ENCODE measurements at places on chromosomes 11 and 22.

GRCh38 chr22:28424427-28425080 lies 255.1 kb downstream of the TTC28 start:
- DNase-seq, result no peak

- DNase-seq, result peak; percentile 49
Measured at GRCh38 chr22:30717331-30717921, 22.8 kb downstream of the OSBP2 start.

GRCh38 chr11:119363851-119364590 lies 17.5 kb downstream of the USP2 start:
- no peak for DNase-seq

GRCh38 chr11:62602141-62603071 lies 741 bp upstream of the MTA2 start:
- no peak for DNase-seq

DNA sequence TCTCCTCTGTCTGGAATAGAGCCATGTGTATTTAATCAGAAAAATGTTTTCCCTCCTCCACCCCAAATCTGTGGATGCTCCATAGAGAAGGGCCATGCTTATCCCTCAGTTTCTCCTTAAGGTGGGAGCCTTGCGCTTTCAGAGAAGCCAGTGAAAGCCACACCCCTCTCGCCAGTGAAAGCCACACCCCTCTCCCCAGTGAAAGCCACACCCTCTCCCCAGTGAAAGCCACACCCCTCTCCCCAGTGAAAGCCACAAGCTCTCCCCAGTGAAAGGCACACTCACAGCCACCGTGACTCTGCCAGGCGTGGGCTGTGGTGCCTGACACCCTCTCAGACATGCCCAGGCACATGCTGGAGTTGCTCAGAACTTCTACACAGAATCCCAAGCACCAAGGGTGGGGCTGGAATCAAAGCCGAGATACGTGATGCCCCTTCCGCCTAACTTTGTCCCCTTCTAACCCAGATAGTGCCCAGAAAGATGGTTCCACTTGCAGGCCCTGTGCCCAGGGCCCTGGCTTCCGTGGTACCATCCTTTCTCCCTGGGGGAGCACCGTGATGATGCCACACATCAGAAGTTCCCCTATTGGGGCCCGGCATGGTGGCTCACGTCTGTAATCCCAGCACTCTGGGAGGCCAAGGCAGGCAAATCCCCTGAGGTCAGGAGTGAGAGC lies 16.5 kb upstream of the PRR5 start:
- no peak for DNase-seq

DNA sequence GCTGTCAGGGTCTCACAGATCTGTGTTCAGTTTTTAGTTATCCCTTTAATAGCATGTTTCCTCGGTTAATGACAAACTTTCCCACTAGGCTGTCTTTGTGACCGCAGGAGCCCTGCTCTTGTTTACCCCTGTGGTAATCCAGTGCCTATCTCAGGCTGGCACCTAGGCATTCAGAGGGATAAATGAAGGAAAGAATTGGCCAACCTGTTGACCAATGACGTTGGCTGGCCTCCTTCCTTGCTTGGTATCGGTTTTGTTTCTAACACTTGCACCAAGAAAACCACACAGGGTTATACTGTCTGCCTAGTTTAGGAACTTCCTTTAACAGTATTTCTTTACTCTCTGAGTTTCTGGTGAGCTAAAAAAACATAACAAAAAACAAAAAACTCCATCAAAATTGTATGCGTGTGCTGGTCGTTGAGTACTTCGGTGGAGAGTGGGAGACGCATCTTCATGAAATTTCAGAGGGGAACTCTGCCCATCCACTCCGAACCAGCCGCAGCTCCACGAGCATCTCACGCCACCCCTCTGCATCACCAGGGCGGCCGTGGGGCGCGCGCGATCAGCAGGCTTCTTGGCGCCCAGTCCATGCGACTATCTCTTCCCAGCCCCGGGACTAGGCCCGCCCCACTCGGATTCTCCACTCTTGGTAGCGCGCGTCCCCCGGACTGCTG lies 563 bp upstream of the ENDOD1 start:
- no peak for DNase-seq

DNA sequence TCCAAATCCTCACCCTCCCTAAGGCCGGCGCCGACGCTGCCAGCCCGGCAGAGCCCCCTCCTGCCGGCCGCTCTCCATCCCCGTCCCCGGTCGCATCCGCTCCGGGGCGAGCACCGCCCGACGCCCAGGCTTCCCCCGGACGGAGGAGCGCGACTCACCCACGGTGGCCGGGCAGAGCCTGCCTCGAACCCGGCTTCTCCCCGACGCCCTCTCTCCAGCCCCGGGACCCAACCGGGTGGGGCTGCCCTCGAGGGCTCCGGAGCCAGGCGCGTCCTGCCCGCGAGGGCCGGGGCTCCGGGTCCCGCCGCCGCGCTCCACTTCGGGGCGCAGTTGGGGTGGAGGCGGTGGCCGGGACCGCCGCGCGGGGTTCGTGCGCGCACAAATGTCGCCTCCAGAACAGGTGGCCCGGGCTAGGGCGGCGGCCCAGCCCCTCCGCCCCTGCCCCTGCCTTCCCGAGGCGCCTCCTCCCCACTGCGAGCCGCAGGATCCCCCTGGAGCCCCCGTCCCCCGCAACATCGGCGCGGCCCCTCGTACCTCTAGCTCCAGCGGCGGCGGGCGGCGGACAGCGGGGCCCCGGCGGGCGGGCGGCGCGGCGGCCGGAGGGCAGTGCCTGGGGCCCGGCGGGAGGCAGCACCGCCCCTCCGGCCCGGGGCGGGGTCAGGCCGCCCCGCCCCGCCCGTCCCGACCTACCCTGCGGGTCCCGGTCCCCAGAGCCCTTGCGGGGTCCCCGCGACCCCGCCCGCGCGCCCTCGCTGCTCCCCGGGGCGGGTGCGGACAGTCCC lies at the start of gene A4GALT:
Gene A4GALT (minus strand): TSS at position 608 of the 782 bp plus-strand sequence. CDS start 26,919 bp downstream, outside the sequence.
- no peak for DNase-seq

GRCh38 chr11:34207487-34208180 lies 102.2 kb downstream of the NAT10 start:
- no peak for DNase-seq

DNA sequence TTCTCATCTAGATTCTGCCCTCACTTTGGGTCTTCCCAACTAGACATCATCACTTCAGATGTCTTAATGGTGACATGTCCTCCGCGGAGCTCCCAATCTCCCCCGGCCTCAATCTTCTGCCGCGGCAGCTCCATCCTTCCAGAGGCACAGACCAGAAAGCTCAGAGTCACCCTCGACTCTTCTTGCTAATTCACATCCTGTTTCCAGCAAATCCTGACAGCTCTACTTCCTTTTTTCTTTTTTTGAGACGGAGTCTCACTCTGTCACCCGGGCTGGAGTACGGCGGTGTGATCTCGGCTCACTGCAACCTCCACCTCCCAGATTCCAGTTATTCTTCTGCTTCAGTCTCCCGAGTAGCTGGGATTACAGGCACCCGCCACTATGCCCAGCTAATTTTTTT lies 54.5 kb downstream of the CACNG2 start:
- DNase-seq, result no peak

GRCh38 chr11:15124528-15124927 lies 9.8 kb downstream of the INSC start:
- no peak for DNase-seq

DNA sequence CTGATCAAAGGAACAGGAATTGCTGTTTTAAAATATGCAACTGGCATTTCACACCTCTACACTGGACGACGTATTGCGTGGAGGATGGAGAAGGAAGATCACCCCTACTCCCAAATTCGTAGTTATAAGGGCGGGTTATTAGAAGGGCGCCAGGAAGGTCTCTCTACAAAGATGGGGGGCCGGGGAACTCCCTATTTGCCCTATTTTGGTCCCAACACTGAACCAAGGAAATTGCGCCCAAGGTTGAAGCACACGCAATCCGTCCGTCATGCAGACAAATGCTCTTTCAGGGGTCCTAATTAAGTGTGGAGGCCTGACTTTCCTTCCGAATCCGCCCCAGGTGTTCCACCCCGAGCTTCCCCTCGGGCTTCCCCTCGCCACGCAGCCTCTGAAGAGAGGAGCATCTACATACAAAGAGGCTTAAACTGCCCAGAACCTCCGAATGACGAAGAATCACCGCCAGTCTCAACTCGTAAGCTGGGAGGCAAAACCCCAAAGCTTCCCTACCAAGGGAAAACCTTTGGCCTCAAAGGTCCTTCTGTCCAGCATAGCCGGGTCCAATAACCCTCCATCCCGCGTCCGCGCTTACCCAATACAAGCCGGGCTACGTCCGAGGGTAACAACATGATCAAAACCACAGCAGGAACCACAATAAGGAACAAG lies 396 bp downstream of the NPAT start:
- no peak for DNase-seq

GRCh38 chr22:34416022-34416860 lies 496.0 kb upstream of the LARGE1 start:
- no peak for DNase-seq

GRCh38 chr22:31621507-31622124 lies 40.4 kb downstream of the PISD start:
- DNase-seq, result no peak

DNA sequence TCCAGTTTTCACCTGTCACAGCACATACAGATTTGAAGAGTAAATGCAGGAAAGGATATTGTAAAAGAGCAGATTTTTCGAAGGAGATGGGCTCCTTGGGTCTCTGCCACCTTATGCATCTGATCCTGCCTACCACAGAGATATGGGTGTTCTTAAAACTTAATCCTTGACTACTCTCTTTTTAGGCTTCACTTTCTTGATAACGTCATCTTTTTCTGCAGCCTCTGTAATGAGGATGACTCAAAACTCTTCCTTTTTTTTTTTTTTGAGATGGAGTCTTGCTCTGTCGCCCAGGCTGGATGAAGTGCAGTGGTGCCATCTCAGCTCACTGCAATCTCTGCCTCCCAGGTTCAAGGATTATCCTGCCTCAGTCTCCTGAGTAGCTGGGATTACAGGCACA lies 7.8 kb downstream of the PRR14L start:
- no peak for DNase-seq

- no peak for DNase-seq
Measured at GRCh38 chr11:5593146-5593545, 3.3 kb upstream of the TRIM6 start.

- no peak for DNase-seq
Measured at GRCh38 chr11:4884361-4884760, 2.7 kb downstream of the OR51T1 start.

DNA sequence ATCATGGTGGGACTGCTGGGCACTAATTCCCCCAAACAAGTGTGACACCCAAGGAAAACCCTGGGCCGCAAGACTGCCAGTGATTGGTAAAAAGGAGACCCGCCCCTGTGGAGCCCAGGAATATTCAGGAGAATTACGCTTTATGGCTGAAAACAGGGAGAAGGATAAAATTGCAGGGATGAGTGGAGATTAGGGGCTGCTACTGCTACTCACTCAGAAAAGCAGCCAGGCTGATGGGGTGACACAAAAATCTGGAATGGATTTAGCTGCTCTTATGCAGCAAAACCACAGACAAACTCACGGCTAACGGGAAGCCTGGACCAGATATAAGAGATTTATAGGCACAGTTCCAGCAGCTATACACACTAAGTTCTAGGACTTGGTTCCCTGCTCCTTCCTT lies 4.4 kb upstream of the FBXO3 start:
- DNase-seq, result peak; percentile 76

DNA sequence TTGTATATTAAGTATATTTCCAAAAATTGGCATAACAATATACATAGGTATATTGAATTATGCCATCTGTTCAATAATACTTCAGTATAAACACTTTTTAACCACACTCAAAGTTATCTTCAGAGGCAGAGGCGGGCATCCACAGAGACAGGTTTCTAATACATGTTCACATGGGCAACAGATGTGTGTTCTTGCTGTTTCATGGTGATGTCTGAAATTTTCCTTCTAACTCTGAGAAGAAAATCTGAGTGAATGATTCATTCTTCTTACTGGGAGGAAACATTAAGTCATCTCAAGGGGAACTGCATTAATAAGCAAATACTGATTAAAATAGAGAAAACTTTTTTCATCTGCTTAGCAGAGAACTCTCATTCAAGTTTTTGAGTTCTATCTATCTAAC lies 1074.5 kb downstream of the LRRC4C start:
- DNase-seq, result peak; percentile 5

DNA sequence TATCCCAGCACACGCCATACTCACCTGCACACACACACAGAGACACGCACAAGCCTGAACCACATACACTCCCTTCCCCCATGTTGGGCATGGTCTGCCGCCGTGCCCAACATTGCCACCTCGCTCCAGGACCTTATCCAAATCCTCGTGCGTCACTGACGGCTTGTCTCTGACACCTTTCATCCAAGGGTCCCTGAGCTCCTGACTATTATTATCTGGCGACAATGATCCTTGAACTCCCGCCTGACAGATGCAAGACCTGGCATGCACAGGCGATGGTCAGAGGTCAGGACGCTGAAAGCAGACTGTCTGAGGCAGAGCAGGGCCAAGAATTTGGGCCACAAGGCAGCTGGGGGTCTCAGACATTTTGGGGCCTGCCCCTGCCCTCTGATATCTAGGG lies 4.2 kb downstream of the MB start:
- no peak for DNase-seq
